ENCODE measurements at places on chromosomes 11 and 22. TPM values are rescaled to one million over a fixed set of nuclear protein-coding genes. Genes with fewer than 3 reads are reported as not detected.

Gene TRPC6
- polyA plus RNA-seq, result 0.30 TPM

Gene ESAM
- polyA plus RNA-seq, result 9.1 TPM

Gene GAL
- 8.6 TPM for polyA plus RNA-seq

Gene SIRT3
- 20.8 TPM for polyA plus RNA-seq

Gene SLC22A9
- polyA plus RNA-seq, result not detected
